ENCODE measurements at places on chromosomes 13 and 19.
A peak's percentile ranks its signal among the peaks of the same experiment; 100 is the strongest.

DNA sequence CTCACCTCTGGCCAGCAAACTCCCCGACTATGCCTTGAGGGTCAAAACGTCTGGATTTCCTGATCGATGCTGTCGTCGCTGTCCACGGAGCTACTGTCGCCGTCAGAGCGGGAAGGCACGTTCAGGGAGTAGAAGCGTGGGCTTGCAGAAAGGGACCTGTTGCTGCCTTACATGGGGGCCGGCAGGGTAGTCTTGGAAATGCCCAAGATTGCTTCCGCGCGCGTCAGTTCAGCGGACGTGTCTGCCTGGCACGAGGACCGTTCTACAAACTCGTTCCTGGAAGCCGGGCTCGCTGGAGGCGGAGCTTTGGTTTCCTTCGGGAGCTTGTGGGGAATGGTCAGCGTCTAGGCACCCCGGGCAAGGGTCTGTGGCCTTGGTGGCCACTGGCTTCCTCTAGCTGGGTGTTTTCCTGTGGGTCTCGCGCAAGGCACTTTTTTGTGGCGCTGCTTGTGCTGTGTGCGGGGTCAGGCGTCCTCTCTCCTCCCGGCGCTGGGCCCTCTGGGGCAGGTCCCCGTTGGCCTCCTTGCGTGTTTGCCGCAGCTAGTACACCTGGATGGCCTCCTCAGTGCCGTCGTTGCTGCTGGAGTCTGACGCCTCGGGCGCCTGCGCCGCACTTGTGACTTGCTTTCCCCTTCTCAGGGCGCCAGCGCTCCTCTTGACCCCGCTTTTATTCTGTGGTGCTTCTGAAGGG is 15.4 kb downstream of the RB1 start:
- DNase-seq: peak; percentile 30

DNA sequence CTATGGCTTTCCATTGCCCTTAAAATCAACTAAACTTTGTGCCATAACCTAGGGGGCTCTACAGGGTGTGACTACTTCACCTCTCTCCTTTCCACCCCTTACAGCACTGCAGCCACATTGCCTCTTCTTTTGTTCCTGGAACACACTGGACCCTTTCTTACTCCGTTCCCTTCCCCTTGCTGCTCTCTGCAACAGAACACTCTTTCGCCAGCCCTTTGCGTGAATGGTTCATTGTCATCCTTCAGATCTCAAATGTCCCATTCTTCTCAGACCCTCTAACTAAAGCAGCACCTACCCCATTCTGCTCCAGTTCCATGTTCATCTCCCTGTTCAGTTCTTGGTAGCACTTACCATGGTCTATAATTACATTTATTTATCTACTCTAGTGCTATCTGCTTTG is 208.3 kb downstream of the OXGR1 start:
- DNase-seq: no peak

DNA sequence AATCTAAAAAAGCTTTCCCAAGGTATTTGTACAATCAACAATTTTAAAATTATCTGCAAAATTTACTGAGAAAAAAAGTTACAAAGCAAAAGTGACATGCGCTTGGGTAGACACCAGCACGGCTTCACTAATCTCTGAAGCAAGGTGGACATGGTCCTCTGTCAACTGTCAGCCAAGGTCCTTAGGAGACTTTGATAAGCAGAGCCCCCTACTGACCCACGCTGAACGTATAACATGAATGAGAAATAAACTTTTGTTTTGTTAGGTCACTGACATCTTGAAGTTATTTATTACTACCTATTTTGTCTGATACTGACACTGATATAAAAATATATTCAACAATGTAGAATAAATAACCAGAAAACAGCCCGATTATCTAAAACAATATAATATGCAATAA is 100.7 kb upstream of the OBI1 start:
- no peak for DNase-seq

DNA sequence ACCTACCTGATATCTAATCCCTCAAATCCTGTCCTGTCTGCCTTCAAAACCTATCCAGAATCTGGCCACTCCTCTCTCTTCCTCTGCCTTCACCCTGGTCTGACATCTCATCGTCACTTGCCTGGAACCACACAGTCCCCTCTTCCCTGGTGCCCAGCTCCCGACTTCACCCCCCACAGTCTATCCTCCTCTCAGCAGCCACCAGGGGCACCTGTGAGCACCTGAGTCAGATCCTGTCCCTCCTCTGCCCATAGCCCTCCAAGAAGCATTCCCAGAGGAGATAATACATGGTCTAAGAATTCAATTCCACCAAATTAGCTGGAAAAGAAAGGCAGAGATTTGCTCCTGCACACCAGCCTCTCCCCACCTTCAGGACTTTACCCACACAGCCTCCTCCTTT is 48.9 kb downstream of the ZNRF4 start:
- DNase-seq: no peak

- DNase-seq: no peak
Observed at GRCh38 chr19:40413291-40413845, at the start of gene PRX. TSS of gene PRX (minus strand) at chr19:40413378. CDS start at chr19:40407932, 5,446 bp downstream.

- DNase-seq: no peak
Observed at GRCh38 chr13:60838581-60838980, 441.6 kb downstream of the TDRD3 start.

GRCh38 chr19:32308431-32309077 is 36.9 kb upstream of the ZNF507 start:
- no peak for DNase-seq

GRCh38 chr13:80840316-80840976 is 499.5 kb upstream of the SPRY2 start:
- no peak for DNase-seq

DNA sequence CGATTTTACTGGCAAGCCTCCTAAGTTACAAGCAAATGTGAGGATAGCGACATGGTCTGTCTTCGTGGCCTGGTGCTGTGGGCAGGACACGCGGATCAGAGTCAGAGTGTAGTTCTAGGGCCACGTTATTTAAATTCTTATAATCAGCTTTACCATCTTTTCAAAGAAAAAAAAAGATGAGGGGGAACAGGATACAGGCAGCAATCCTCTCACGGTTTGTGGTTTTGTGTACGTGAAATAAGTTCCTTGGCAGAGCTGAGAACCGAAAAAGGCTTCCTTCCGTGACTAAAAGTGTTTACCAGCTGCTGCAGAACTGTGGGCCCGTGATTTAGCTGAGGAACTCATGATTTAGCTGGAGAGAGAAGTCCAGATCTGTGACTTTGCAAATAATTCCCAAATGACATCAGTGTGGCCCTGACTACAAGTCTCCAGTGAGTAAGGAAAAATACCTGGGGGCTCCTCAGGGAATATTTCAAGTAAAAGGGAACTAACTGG is 27.2 kb downstream of the RCBTB2 start:
- peak; percentile 66 for DNase-seq

GRCh38 chr19:30662211-30662861 is 290.2 kb downstream of the ZNF536 start:
- DNase-seq: peak; percentile 27

Measured in inflammatory macrophage treated with lipopolysaccharide for 4 hours (primary cell).